Vagina (tissue), 2 donors: ENCODE measurements at places on chromosomes 1 and 21. TPM values are rescaled to one million over a fixed set of nuclear protein-coding genes. Genes with fewer than 3 reads are reported as not detected.

The SMCP gene
- total RNA-seq: not detected

GRCh38 chr21:37454869-37455503 lies 88.4 kb downstream of the DYRK1A start:
- H3K36me3 ChIP-seq: no peaks in the 10 kb centered on the region
- H3K27me3 ChIP-seq: no peaks in the 10 kb centered on the region
- H3K27ac ChIP-seq: no peak overlapping the region
- H3K4me3 ChIP-seq: no peak overlapping the region
- DNase-seq: no peak
- H3K4me1 ChIP-seq: peaks cover 96% of the 10 kb centered on the region

The RXRG gene
- not detected for total RNA-seq

GRCh38 chr1:159170639-159171038 lies 776 bp upstream of the CADM3 start:
- no peak overlapping the region for H3K27ac ChIP-seq
- H3K4me1 ChIP-seq: peaks cover 27% of the 10 kb centered on the region
- no peaks in the 10 kb centered on the region for H3K36me3 ChIP-seq

DNA sequence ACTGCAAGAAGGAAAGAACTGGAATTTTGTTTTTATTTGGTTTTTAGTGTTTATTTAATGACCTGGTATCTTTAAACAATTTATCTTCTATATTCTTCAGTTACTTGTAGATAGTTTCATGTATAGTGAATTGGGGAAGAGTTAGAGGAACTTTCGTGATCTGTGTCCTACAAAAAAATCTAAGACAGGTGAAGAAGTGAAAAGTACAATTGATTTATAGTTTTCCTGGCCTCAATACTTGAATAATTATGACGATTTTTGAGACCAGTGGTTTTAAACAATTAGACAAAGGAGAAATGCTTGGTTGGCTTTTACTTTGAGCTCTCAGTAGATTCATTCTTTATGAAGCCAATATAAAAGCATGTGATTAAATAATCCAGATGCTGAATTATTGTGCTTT lies 7.5 kb downstream of the MIER1 start:
- H3K4me3 ChIP-seq: peak overlapping the region; percentile 12
- DNase-seq: no peak
- H3K27me3 ChIP-seq: no peaks in the 10 kb centered on the region
- peaks cover 47% of the 10 kb centered on the region for H3K4me1 ChIP-seq

- H3K27ac ChIP-seq: no peak overlapping the region
- peaks cover 19% of the 10 kb centered on the region for H3K4me1 ChIP-seq
- H3K36me3 ChIP-seq: no peaks in the 10 kb centered on the region
- DNase-seq: no peak
- no peak overlapping the region for H3K4me3 ChIP-seq
- no peaks in the 10 kb centered on the region for H3K27me3 ChIP-seq
Measured at GRCh38 chr1:53011175-53011574, 50.8 kb upstream of the PODN start.

DNA sequence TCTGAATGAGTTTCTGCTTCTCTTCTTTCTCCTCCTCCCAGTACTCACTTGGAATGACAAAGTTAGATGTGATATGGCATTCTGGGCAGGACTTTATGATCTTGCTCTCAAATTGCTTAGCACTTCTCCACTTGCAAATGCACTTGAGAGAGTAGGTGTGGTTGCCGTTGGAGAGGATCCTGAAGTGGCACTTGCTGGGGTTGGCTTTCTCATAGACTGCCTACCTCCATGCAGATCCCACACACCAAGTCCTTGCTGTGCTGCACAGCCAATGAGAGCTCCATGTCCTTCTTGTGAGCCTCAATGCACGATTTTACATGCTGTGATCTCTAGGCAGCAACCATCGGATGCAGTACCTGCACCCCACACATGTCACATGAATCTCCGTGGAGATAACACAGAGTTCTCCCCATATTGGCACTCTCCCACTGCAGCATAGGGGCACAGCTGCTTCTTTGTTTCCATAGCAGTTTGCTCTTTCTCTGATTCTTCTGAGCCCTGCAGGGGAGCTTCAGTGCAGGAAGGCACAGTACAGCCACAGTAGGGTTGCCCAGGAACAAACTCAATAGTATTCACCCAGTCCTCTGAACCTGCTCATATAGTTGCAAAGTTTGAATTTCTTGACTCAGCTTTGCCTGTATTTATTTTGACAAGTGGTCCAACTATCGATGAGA lies 45.2 kb downstream of the ZNF691 start:
- no peaks in the 10 kb centered on the region for H3K27me3 ChIP-seq
- DNase-seq: no peak
- no peaks in the 10 kb centered on the region for H3K4me1 ChIP-seq
- no peaks in the 10 kb centered on the region for H3K36me3 ChIP-seq
- no peak overlapping the region for H3K4me3 ChIP-seq
- H3K27ac ChIP-seq: no peak overlapping the region
